Stimulated activated CD4-positive, alpha-beta T cell treated with anti-CD3 and anti-CD28 coated beads, Interleukin-1b, Interleukin-23, amount 100 ng/mL, for 1 hour (primary cell): ENCODE measurements at places on chromosomes 5 and 9.

DNA sequence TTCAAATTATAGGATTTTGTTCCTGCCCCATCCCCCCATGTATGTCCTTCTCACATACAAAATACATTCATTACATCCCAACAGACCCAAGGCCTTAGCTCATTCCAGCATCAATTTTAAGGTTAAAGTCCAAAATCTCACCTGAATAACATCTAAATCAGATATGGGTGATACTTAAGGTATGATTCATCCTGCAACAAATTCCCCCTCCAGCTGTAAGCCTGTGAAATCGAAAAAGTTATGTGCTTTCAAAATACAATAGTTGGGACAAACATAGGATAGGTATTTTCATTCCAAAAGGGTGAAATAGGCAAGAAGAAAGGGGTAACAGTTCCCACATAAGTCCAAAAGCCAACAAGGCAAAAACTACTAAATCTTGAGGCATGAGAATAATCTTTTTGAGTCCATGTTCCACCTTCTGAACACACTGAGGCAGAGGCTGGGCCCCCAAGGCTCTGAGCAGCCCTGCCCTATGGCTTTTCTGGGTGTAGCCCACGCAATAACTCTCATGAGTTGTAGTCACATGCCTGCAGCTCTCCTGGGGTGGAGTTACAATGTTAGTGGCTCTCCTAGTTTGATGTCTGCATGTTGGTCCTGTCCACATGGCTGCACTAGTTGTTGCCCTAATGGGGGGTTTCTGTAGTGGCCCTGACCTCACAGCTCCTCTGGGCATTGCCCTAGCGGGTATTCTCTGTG is 243.9 kb upstream of the SMARCA2 start:
- no peak for DNase-seq

DNA sequence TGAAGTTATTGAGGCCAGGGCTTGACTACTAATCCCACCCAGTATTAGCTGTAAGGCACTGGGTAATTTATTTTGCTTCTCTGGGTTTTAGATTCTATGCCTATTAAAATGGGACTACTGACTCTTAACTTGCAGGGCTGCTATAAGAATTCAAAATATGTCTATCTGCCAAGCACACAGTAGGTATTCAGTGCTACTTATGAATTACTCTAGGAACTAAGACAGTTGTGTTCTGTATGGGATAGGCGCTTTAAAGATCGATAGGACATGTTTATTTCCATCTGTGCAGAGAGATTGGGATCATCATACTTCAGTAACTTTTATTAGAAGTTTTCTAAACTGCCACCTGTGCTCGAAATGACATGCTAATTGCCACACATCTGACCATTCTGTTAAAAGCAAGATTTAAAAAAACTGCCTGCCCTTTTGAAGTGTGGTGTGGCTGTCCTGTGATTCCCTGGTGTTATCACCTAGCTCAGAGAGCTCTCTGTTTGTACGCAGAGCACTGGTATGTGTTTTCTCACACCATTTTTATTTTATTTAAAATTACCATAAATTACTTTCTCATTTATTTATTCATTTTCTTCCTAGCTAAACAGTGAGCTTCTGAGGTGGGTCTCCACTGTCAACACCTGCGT is 58.7 kb downstream of the FYB1 start:
- DNase-seq, result no peak

- DNase-seq, result no peak
Measured at GRCh38 chr9:98899408-98900056, 44.2 kb upstream of the COL15A1 start.

DNA sequence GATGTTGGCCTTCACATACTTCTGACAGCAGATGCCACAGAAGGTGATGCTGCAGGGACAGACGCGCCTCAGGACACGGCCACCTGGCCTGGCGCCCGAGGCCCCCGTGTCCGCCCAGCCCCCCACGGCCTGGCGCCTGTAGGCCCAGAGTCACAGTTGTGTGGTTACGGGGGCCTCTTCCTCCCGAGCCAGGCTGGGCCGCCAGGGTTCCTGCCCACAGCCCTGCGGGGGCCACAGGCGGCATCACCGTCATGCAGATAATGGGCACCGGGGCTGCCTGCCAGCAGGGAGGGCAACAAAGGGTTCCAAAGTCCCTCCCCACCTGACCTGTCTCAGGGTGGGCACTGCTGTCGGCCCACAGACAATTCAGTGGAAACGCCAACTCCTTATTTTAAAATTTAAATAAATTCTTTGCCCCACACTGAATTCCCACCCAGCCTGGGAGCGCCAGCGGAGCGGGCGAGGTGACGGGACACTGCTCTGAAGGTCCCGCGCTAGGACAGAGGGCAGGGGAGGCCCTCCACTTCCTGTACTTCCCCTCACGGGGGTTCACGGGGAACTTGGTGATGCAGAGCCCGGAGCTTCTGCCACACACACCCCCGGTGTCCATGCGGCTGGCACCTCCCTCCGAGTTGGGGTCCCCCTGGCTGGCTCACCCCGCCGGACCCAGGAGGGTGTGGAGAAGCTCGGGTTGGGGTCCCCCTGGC is 40.6 kb downstream of the EXOC3 start:
- no peak for DNase-seq

GRCh38 chr9:108182950-108183381 is 672.8 kb downstream of the ACTL7B start:
- DNase-seq, result no peak

DNA sequence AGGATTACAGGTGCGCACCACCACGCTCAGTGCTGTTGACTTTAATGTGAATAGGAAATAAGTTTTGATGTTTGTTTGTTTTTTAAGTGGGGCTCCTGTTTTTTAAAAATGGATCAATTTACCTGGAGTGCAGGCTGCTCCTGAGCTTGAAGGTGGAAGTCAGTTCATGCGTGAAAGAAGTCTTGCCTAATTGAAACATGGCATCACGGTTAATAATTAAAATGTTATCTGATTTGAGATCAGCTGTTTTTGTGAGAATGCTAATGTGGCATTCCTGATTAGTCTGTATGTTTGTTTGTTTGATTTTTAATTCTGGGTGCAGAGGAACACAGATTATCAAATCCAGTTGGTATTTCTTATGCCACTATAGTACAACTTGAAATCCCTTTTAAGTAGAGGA is 6.5 kb downstream of the SFXN1 start:
- no peak for DNase-seq

GRCh38 chr5:172458976-172459782 is 4.9 kb upstream of the SH3PXD2B start:
- DNase-seq, result no peak
